Muscle of leg (tissue), 16 donors: ENCODE measurements at places on chromosomes 3 and 15. TPM values are rescaled to one million over a fixed set of nuclear protein-coding genes. Genes with fewer than 3 reads are reported as not detected.

DNA sequence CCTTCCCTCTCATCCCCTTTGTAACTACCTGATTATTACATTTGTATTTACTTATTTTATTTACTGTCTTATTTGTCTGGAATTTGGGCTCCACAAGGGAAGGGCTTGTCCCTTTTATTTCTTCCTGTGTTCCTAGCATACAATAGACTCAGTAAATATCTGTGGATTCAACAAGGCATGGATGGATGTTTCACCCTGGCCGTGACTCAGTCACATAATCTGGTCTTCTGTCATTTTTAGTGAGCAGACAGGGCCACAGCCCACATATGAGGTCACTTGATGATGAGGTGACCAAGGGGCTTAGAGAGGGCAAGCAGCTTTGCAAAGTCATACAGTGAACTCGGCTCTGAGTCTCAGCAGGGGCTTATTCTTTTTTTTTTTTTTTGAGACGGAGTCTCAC lies 7.8 kb upstream of the DAG1 start:
- no peak for DNase-seq

Gene GABRB3
- polyA plus RNA-seq: 1.2 TPM

Gene C3orf85
- not detected for polyA plus RNA-seq

- no peak for DNase-seq
Observed at GRCh38 chr3:123636431-123636841, 51.6 kb upstream of the HACD2 start.

- no peak for DNase-seq
Observed at GRCh38 chr15:50718700-50719125, 32.1 kb upstream of the TRPM7 start.

DNA sequence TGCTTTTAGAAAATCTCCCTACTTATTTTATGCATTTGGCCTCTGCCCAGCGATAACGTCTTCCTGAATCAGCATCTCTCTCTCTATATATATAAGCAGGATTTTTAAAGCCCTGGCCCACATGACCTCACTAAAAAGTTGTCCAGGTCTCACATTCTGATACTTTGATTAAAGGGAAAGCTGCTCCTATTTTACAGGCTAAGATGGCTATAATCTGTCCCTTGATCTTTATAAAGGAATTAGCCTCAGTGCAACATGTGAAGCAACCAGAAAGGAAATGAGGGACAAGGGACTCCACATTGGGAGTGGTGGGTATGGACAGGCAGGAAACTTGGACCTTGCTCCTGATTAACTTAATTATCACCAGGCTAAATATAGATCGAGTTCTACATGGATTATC lies 25.6 kb upstream of the MUC13 start:
- DNase-seq: no peak
